ENCODE measurements at places on chromosomes 12 and 14.

DNA sequence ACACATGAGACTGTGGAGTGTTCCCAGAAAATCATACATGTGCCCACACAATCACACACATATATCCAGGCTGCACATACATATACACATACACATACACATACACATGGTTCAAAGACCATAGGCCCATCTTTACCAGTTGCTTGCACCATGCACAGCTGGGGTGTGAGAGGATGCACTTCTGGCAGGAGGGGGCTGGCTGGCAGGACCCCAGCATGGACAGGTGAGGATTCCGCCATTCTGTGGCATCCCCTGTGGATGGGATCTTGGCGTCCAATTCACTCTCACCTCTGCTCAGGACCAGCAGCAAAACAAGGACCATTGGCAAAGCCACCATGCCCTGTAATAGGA lies 7.0 kb downstream of the ITGB7 start:
- DNase-seq, result no peak

DNA sequence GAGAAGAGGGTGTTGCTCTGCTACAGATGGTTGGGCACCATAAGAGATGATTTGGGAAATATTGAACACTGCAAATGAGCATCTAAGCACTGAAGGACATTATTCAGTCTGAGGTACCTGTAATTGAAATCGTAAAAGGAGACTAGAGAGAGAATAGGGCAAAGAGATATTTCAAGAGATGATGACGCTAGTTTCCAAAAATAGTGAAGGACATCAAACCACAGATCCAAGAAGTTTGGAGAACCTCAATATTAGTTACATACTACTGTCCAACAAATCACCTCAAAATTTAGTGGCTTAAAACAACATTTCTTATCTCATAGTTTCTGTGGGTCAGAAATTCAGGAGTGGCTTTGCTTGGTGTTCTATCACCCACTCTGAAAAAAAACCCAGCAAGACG lies 4.5 kb upstream of the MBIP start:
- DNase-seq, result no peak

GRCh38 chr14:99896361-99896760 lies 103.1 kb downstream of the EML1 start:
- no peak for DNase-seq

- no peak for DNase-seq
Measured at GRCh38 chr14:39807271-39807670, 375.0 kb upstream of the FBXO33 start.

- no peak for DNase-seq
Measured at GRCh38 chr14:88029500-88029899, 24.6 kb downstream of the GPR65 start.

- DNase-seq, result no peak
Measured at GRCh38 chr12:91506452-91506851, 323.8 kb upstream of the DCN start.

DNA sequence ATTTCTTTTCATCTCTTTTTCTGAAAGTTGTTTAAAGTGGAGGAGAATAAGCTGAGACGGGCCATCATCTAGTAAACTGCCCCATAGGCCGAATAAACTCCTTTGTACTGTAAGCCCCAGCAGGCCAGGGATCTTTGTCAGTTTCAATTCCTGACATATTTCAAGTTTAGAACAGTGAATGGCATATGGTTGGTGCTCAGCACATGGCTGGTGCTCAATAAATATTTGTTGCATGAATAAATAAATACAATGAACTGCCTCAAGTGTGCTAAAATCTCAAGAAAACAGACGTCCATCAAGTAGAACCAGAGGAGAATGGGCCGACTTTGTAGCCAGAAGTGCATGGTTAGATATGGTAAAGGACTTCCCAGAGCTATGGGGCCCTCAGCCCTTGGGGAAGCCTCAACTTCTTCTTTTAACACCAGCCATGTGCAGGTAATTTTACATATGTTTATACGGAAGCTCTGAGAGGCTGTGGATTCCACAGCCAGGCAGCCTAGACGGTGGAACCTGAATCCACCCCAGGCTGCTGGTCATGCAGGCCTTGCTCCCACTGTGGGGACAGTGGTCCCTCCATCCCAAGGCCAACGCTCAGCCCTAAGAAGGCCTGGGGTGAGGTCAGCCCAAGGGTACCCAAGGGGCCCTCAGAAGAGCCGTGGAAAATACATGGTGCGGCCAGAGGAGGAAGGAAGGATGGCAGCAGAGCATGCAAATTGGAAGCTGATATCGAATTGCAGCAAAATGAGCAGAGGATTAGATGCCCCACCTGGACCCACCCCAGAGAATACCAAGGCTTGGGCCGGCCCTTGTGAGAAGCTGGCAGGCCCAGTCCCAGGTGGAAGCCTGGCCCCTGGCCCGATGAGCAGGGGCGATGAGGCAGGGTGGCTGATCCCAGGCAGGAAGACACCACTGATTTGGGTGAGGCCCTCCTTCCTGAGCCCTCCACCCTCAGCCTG lies 8.7 kb upstream of the AQP2 start:
- DNase-seq, result no peak

DNA sequence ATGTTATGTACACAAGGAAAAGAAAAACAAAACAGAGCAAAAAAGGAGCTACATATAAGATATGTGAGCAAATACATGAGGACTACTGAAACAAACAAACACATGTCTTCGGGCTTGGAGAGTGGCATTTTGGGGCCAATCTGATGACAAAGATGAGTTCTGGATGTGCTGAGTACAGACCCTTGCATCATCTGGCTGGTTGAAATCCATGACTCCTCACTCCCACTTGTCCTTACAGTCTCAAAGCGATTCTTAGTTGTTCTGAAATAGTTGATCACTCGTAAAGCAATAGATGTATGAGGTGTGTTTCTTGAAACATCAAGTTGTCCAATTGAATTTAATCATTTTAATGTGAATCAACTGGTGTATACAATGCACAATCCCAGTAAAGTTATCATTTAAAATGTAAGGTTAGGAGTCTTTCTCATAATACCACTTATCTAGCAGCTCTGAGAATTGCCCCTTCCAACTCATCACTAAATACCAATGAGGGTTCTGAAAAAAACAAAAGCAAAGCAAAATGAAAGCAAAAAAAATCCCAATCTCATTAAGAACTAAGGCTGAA lies 136.9 kb downstream of the ITPR2 start:
- DNase-seq, result no peak

DNA sequence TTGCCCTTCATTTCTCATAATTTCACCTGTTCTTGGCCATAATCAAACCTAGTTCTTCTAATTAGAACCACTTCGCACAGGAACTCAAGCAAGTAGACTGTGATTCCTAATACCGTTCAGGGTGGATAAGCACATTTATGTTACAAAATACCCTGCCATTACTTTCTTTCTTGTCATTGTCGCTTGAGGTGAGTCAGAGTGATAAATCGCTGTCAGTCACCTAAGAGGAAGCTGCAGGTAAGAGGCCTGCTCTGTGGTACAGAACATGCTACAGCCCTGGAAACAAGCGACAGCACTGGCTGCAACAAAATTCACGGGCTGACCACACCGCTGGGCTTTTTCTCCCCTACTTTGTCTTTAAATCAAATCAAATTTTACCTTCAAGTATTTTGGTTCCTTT lies 218.2 kb downstream of the ANO6 start:
- no peak for DNase-seq
